Prostate gland (tissue), 2 donors: ENCODE measurements at places on chromosomes 3 and 15.

DNA sequence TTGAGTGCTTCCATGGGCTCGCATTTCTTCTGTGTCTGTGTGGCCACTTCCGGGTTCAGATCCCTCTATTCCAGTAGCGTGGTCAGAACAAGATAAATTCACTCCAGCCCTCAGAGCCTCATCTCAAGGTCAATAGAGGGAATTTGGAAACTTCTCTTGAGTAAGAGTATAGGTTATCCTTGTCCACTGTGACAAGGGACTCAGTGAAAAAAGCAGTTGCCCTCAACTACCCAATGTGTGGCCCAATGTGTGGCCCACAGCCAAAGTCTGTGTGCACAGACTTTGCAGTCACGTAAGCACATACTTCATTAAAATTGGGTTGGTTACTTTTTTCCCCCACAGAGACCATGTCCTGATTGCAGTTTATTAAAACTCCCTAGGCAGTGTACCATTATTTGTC, 305.6 kb upstream of the SEMA6D start:
- no peaks in the 10 kb centered on the region for H3K27me3 ChIP-seq
- no peaks in the 10 kb centered on the region for H3K36me3 ChIP-seq

DNA sequence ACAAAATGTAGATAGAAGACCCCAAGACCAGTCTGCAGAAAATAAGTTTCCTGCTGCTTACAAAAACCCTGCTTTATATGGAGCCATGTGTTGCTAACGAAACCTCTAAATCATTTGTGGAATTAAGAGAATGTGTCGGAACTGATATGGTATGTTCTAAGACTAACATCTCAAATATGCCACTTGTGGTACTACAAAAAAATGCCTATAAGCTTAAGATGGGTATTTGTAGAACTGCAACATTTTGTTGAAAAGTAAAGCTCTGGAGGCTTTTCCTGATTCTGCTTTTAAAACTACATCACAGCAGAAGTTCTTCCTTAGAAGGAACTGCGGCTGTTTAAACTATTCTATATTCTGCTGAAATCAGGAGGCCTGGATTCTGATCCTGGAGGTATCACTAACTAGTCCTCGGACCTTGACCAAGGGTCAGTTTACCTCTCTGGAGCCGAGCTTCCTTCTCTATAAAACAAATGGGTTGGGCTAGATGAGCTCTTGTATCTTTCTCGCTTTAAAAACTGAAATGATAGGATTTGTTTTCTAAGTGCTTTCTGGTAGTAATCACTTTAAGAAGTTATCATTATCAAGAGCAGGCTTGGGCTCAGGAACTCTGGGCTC, 74.9 kb downstream of the RAD18 start:
- H3K36me3 ChIP-seq, result no peaks in the 10 kb centered on the region
- no peak for DNase-seq
- no peaks in the 10 kb centered on the region for H3K4me1 ChIP-seq

GRCh38 chr3:14775011-14775410, 43.8 kb upstream of the FGD5 start:
- no peaks in the 10 kb centered on the region for H3K36me3 ChIP-seq
- no peak overlapping the region for H3K27ac ChIP-seq
- no peaks in the 10 kb centered on the region for H3K4me1 ChIP-seq
- no peak for DNase-seq
- H3K27me3 ChIP-seq, result no peaks in the 10 kb centered on the region

GRCh38 chr3:183108001-183108449, 8.7 kb upstream of the MCCC1 start:
- no peak overlapping the region for H3K4me3 ChIP-seq
- H3K27me3 ChIP-seq, result no peaks in the 10 kb centered on the region
- H3K27ac ChIP-seq, result peak overlapping the region; percentile 63
- DNase-seq, result no peak
- H3K4me1 ChIP-seq, result no peaks in the 10 kb centered on the region

DNA sequence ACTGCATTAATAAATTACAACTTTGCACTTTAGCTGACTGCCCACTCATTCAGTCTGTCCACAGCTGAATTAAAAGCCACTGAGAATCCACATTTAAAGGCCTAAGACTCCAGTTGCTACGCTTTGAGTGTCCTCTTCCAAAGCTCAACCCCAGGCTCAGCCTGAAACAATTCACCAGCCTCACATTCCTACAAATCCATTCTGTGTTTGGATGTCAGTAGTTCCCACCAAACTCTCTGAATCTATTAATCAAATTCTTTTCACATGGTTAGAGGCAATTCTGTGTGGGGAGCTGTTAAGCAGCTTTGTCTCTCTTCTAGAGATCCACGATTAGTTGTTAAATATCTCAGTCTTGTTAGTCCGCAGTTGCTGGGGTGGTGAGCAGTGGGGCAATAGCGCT, 116.8 kb upstream of the UBE2E2 start:
- H3K4me3 ChIP-seq, result no peak overlapping the region
- no peaks in the 10 kb centered on the region for H3K27me3 ChIP-seq
- H3K4me1 ChIP-seq, result no peaks in the 10 kb centered on the region

GRCh38 chr3:32195995-32196540, 42.4 kb upstream of the CMTM8 start:
- no peaks in the 10 kb centered on the region for H3K4me1 ChIP-seq
- no peak for DNase-seq
- H3K27ac ChIP-seq, result no peak overlapping the region

GRCh38 chr15:64782751-64783150, 7.4 kb upstream of the RBPMS2 start:
- no peaks in the 10 kb centered on the region for H3K36me3 ChIP-seq
- H3K4me3 ChIP-seq, result no peak overlapping the region
- no peak overlapping the region for H3K27ac ChIP-seq
- H3K4me1 ChIP-seq, result no peaks in the 10 kb centered on the region

GRCh38 chr3:160554980-160555379, 10.4 kb downstream of the KPNA4 start:
- H3K27ac ChIP-seq, result no peak overlapping the region
- no peaks in the 10 kb centered on the region for H3K27me3 ChIP-seq
- DNase-seq, result no peak
- H3K4me1 ChIP-seq, result no peaks in the 10 kb centered on the region
- no peaks in the 10 kb centered on the region for H3K36me3 ChIP-seq

DNA sequence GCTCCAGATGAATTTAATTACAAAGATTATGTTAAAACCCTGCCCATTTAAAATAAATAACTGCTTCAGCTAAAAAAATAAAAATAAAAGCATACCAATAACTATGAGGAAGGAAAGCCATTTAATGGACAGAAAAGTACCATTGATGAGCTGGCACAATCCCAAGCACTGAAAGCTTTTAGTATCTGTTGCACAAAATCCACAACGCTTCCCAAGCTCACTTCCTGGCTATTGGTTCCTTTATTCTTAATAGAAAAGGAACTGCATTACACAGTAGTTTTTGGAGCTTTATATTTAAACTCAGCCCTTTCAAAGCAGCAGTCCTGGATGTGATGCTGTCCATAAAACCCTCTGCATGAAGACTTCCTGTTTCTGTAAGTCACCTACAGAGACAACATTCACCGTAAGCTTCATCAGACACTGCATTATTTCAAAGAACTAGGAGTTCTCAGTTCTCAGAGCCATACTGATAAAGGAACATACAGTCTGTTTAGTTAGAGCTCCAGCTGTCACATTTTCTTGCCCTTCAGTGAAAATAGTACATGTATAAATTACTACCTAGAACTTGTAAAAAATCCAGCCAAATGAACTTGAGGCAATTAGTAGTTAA, 81.5 kb downstream of the CSNK1G1 start:
- no peaks in the 10 kb centered on the region for H3K36me3 ChIP-seq
- no peaks in the 10 kb centered on the region for H3K4me1 ChIP-seq
- no peak overlapping the region for H3K4me3 ChIP-seq
- no peaks in the 10 kb centered on the region for H3K27me3 ChIP-seq
- no peak overlapping the region for H3K27ac ChIP-seq
- DNase-seq, result no peak

GRCh38 chr3:117238806-117239205, 529.2 kb downstream of the TUSC7 start:
- H3K36me3 ChIP-seq, result no peaks in the 10 kb centered on the region
- no peaks in the 10 kb centered on the region for H3K4me1 ChIP-seq
- no peak for DNase-seq
- no peaks in the 10 kb centered on the region for H3K27me3 ChIP-seq

GRCh38 chr3:60079076-60079475, 1029.3 kb upstream of the CFAP20DC start:
- no peaks in the 10 kb centered on the region for H3K4me1 ChIP-seq
- no peaks in the 10 kb centered on the region for H3K36me3 ChIP-seq
- no peaks in the 10 kb centered on the region for H3K27me3 ChIP-seq
- H3K27ac ChIP-seq, result no peak overlapping the region

GRCh38 chr15:49989498-49989897, 129.5 kb downstream of the ATP8B4 start:
- DNase-seq, result no peak
- no peak overlapping the region for H3K27ac ChIP-seq
- H3K4me3 ChIP-seq, result no peak overlapping the region
- H3K4me1 ChIP-seq, result no peaks in the 10 kb centered on the region

DNA sequence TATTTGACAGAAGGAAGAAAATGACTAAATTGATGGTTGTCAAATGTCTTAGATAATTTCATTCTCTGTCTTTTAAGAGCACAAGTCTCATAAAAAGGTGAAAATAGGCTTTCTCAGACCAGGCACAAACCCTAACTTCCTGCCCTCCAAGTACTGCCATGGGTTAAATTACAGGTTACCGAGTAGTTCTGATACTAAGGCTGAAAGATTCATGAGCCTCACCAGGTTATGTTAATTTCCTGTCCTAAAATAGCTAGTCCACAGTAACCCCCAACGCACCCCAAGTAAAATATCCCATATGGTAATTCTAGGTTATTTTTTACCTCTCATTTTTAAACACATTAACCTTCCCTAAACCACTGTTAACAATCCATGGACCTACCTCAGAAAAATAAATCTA, 42.0 kb downstream of the GSK3B start:
- H3K27me3 ChIP-seq, result no peaks in the 10 kb centered on the region
- H3K27ac ChIP-seq, result no peak overlapping the region
- no peak overlapping the region for H3K4me3 ChIP-seq
- DNase-seq, result no peak

- H3K36me3 ChIP-seq, result no peaks in the 10 kb centered on the region
- no peak for DNase-seq
- no peaks in the 10 kb centered on the region for H3K27me3 ChIP-seq
- H3K4me3 ChIP-seq, result no peak overlapping the region
- peaks cover 13% of the 10 kb centered on the region for H3K4me1 ChIP-seq
These were observed 62.6 kb downstream of the CRTC3 start for GRCh38 chr15:90592131-90592881.

DNA sequence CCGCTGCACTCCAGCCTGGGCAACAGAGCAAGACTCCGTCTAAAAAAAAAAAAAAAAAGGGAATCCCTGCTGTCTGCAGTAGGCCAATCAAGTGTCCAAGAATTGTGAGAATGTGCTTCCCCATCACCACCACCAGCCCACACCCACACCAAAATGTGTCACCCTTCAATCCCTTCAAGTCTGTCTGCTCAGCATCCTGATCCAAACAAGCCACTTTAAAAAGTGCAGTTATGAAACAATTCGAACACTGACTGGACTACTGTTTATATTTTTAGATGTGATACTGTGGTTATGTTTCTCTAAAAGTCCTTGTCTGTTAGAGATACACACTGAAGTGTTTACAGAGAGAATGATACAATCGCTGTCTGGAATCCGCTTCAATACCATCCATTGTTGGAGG, 78.1 kb upstream of the CGNL1 start:
- H3K36me3 ChIP-seq, result no peaks in the 10 kb centered on the region
- H3K27ac ChIP-seq, result no peak overlapping the region
- no peaks in the 10 kb centered on the region for H3K27me3 ChIP-seq
- no peak overlapping the region for H3K4me3 ChIP-seq
- DNase-seq, result no peak

- no peaks in the 10 kb centered on the region for H3K4me1 ChIP-seq
- H3K27me3 ChIP-seq, result no peaks in the 10 kb centered on the region
- H3K36me3 ChIP-seq, result no peaks in the 10 kb centered on the region
These were observed 226.0 kb downstream of the SNRPN start for GRCh38 chr15:25180606-25181292.

GRCh38 chr3:138296639-138297038, 33.0 kb downstream of the NME9 start:
- H3K27me3 ChIP-seq, result no peaks in the 10 kb centered on the region
- H3K4me1 ChIP-seq, result no peaks in the 10 kb centered on the region
- no peak for DNase-seq
- H3K27ac ChIP-seq, result no peak overlapping the region

DNA sequence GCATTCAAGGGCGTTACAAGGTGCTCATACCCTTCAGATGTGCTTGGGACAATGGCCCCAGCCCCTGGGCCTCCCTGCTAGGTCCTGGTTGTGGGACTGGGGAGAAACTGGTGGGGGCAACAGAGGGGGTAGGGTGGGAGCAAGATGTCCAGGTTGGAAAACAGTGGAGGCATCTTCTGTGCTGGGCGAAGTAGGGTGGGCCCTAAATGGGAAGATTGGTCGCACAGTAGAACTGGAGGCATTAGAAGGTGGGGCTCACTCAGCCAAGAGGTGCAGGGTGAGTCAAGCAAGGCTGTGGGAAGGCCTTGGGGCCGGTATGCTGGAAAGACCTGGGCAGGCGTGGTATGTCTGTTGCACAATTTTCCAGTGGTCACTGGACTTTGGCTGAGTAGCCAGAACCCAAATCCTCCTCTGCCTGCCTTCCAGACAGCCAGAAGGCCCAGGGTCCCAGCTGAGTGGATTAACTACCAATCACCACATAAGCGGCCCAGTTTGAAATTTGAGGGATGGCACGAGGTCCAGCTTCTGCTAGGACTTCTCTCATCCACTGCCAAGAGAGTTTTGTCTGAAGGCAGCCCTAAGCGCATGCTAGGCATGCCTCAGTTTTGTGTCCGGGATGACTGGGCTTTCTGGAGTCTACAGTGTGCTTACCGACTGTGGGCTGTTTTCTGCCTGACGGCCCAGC, 74.5 kb downstream of the LSM3 start:
- no peak overlapping the region for H3K4me3 ChIP-seq
- H3K27me3 ChIP-seq, result no peaks in the 10 kb centered on the region
- no peak overlapping the region for H3K27ac ChIP-seq
- H3K4me1 ChIP-seq, result peaks cover 6% of the 10 kb centered on the region
- DNase-seq, result no peak
